Osteoblast (primary cell): ENCODE measurements at places on chromosomes 7 and 10.

DNA sequence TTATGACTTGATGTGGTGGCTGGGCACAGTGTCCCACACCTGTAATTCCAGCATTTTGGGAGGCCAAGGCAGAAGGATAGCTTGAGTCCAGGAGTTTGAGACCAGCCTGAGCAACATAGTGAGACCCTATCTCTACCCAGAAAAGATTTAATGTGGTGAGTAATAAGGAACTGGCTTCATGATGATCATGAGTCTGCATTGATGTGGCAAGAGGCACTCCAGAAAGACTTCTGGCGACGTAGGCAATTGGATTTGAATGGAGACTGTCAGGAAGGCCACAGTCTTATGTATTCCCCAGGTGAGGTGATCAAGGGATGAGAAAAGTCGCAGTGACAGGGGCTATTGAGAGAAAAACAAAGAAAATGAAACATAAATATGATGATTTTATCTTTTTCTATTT, 138.0 kb downstream of the CACNB2 start:
- DNase-seq: no peak

- no peak for DNase-seq
Observed at GRCh38 chr10:57320416-57320815, 947.3 kb downstream of the IPMK start.

DNA sequence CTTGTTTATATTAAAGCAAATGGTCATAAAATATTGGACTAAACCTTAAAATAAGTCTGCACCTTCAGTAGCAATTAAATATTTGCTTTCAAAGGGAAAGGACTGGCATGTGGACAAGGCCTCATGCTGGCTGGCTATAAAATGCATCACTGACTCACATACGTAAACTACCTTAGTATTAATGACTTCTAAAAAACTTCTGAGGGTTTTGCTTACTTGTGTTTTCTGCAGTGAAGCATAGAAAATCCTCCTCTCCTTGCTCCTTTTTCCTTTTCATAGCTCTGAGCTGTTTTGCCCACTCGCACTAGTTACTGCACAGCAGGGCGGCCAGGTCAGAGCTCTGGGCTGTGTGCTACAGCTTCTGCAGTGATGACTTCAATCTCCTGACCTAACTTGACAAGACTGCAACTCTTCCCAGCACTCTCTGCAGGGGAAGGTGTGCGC, 82.3 kb downstream of the CUL2 start:
- DNase-seq: no peak

DNA sequence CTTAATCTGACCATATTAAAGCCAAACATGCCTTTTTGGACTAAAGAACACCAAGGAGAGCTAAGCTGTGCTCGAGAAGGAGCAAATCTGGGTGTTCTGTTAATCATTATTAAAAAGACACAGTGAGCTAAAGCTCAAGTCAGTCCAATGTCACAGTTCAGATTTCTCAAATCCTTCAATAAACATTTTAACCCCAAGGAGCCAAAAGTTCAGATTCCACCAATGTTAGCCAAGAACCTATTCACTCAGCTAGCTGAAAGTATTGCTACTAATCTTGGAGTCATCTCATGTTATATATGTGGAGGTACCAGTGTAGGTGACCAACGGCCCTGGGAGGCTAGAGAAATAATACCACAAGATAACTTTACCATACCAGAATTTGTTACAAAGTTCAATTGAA, 14.5 kb upstream of the ZNF33B start:
- DNase-seq: no peak

- DNase-seq: no peak
Observed at GRCh38 chr7:55526770-55527169, 45.5 kb downstream of the VOPP1 start.

- no peak for DNase-seq
Observed at GRCh38 chr7:143455491-143455890, 12.2 kb downstream of the TAS2R60 start.

GRCh38 chr10:96287392-96288105, 16.2 kb upstream of the BLNK start:
- no peak for DNase-seq

DNA sequence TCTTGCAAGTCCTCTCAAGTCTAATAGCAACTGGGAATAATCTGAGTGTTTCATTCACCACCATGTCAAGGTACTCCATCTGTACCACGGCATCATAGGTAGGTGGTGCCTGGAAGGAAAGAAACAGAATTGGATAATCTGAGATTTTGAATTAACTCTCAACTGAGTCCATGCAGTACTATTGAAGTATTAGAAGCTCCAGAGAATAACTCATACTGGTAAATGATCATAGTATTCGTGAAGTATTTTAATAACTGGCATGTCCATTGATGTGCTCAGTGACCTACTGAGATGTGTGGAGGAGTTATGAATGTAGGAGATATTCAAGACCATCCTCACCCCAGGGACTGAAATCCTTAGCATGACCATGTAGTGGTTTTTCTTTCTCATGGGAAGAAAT, 27.1 kb downstream of the CYP3A5 start:
- no peak for DNase-seq

DNA sequence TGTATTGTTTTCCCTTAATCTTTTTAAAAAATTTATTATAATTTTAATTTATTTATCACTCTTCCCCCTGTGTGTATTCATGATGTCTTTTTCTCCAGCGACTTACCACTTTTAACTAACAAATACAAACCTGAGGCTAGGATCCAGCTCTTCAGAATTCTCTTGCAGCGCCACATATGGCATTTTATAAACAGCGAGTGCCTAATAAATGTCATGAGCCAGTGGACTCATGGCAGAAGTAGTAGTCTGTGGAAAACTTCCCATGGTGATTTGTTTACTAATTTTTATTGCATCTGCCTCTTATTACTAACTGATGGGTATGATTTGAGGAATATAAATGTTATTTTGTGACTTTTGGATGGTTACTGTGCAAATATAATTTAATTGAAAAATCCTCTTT, 102.9 kb downstream of the EXOC4 start:
- DNase-seq: no peak

DNA sequence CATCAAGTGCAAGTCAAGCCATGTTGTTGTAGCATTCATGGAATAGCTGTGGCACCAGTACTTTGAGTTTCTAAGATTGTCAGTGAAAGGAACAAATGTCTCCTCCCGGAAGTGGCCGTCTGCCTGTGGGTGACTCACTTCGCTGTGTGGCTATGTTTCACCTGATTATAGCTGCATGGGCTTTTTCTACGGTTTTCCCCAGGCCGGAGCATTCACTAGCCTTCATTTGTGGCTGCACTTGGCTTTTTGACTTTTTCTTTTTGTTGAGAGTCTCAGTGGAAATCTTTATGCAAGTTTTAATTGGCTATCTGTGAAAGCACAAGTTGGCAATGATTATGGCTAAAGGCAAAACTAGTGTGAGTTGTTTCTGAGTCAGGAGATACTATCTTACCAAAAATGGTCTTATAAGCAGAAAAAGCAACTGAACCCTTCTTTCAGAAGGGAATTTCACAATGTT, 35.0 kb downstream of the SRI start:
- no peak for DNase-seq

GRCh38 chr7:117163101-117163500, 159.8 kb downstream of the WNT2 start:
- DNase-seq: no peak

- DNase-seq: no peak
Observed at GRCh38 chr7:54874804-54875203, 115.8 kb upstream of the SEC61G start.

- DNase-seq: peak; percentile 79
Observed at GRCh38 chr7:13989126-13989948, at the start of gene ETV1. Gene ETV1, minus strand, starts transcription at chr7:13989666. Its CDS starts 614 bp downstream, at chr7:13989052.

GRCh38 chr7:144796919-144797318, 38.9 kb downstream of the TPK1 start:
- no peak for DNase-seq

DNA sequence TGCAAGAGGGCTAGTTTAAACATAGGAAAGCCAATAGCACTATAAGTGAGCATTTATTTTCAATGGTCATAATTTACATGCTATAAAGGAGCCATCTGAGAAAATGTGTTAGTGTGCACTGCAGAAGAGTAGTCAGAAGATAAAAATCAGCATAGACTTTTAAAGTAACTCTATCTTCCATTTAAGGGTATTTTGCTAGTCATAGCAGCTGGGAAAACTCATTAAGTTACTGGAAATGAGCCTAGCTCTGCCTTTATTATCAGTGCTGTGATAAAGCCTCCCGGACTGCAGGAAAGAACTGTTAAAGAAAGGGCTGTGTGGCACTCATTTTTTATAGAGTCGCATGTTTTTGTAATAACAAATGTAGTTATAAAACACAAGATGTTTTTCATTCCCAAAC, 825.8 kb upstream of the POM121L12 start:
- DNase-seq: no peak

- DNase-seq: no peak
Observed at GRCh38 chr7:25031007-25031406, 51.0 kb upstream of the OSBPL3 start.

DNA sequence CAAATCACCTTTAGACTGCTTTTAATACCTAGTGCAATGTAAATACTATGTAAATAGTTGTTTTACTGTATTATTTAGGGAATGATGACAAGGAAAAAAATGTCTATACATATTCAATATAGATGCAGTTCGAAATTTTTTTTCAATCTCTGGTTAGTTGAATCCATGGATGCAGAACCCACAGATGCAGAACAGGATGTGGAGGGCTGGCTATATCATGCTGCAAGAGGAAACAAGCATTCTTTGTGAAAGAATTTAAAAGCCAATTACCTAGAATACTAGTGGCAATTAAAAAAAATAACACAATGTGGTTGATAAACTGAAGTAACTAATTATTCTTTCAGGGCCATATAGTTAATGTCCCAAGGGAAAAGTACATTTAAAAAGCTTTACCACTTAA, 170.4 kb downstream of the ZNF438 start:
- DNase-seq: no peak

- no peak for DNase-seq
Observed at GRCh38 chr7:84047085-84047484, 147.5 kb downstream of the SEMA3A start.

- DNase-seq: no peak
Observed at GRCh38 chr7:7178906-7179305, 3.4 kb upstream of the C1GALT1 start.
